ENCODE measurements at places on chromosomes 16 and 17. TPM values are rescaled to one million over a fixed set of nuclear protein-coding genes. Genes with fewer than 3 reads are reported as not detected.
A peak's percentile ranks its signal among the peaks of the same experiment; 100 is the strongest.

RANGRF gene
- total RNA-seq = 20.9 TPM

CYBC1 gene
- 29.5 TPM for total RNA-seq

CANT1 gene
- 67.2 TPM for total RNA-seq

IL34 gene
- total RNA-seq = 0.11 TPM

GJD3 gene
- not detected for total RNA-seq

VTN gene
- not detected for total RNA-seq

SAMD14 gene
- total RNA-seq = 0.99 TPM

ADAMTS18 gene
- total RNA-seq = not detected

ZACN gene
- total RNA-seq = not detected

THOC6 gene
- total RNA-seq = 30.2 TPM

ZG16 gene
- total RNA-seq = not detected

DNA sequence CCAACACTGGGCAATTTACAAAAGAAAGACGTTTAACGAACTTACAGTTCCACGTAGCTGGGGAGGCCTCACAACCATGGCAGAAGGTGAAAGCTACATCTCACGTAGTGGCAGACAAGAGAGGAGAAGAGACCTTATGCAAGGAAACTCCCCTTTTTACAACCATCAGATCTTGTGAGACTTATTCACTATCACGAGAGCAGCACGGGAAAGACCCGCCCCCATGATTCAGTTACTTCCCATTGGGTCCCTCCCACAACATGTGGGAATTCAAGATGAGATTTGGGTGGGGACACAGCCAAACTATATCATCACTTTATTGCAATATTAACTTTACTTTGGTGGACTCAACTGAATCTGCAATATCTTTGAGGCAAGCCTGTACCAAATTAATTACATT is 11.9 kb upstream of the ENGASE start:
- no peak for DNase-seq

- DNase-seq = no peak
Measured at GRCh38 chr16:7227229-7227721, 105.4 kb upstream of the RBFOX1 start.

GRCh38 chr17:3683054-3683511 is 12.9 kb downstream of the P2RX5 start:
- no peak for DNase-seq

- DNase-seq = no peak
Measured at GRCh38 chr17:49588726-49589576, 13.3 kb downstream of the NXPH3 start.

GRCh38 chr16:20674684-20675487 is 22.6 kb downstream of the ACSM1 start:
- no peak for DNase-seq

DNA sequence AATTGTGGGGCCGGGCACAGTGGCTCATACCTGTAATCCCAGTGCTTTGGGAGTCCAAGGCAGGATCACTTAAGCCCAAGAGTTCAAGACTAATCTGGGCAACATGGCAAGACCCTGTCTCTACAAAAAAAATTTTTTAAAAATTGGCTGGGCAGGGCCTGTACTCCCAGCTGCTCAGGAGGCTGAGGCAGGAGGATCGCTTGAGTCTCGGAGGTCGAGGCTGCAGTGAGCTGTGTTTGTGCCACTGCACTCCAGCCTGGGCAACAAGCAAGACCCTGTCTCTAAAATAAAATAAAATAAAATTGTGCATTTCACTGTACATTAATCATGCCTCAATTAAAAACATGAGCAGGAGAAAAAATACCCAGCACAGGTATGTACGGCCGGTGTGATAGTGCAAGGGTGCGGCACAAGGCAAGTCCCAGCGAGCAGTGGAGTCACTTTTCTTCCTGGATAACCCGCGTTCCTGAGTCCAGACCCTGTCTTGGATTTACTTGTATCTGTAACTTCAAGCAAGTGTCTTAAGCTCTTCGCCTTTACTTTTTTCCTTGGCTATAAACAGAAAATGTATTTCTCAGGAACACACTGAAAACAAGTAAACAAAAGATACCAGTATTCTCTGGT is 11.4 kb downstream of the ZDHHC7 start:
- peak; percentile 73 for DNase-seq

GRCh38 chr17:45234641-45235415 is 13.1 kb downstream of the FMNL1 start:
- DNase-seq = no peak

DNA sequence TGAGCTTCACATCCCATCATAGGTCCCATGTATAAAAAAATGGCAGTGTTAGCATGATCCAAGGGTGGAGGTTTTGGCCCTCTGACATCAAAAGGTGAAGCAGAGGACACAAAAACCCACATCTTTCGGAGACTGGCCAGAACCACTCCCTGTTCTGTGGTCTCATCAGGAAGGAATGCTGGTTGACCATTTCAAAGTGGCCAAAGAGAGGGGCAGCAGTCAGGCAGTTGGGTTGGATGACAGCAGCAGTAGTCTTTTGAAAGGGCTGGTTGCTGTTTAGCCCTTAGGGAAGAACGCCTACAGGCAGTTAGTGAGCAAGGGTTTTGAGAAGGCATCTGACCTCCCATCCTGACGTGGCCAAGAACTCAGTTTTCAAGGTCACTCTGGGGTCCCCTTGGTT is 40.5 kb downstream of the LCMT1 start:
- no peak for DNase-seq

GRCh38 chr17:27413315-27413714 is 42.9 kb upstream of the KSR1 start:
- DNase-seq = no peak

- DNase-seq = no peak
Measured at GRCh38 chr17:80026359-80027042, 9.2 kb downstream of the TBC1D16 start.

- DNase-seq = no peak
Measured at GRCh38 chr16:28175715-28176114, 36.0 kb downstream of the XPO6 start.

DNA sequence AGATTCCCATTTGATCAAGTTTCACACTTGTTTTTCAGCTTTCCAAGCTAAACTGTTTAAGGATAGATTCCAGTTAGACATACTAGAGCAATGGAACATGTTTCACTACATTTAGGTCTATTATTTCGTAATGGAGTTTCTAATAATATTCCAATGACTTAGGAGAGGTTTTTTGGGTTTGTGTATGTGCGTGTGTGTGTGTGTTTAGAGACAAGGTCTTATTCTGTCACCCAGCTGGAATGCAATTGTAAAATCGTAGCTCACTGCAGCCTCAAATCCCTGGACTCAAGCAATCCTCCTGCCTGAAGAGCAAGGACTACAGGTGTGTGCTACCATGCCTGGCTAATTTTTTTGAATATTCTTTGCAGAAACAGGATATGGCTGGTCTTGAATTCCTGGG is 426.3 kb downstream of the ZFHX3 start:
- DNase-seq = no peak

- DNase-seq = no peak
Measured at GRCh38 chr16:60087530-60087929, 1353.4 kb upstream of the GOT2 start.

GRCh38 chr17:11292491-11292890 is 51.5 kb downstream of the SHISA6 start:
- DNase-seq = no peak

- no peak for DNase-seq
Measured at GRCh38 chr17:77566151-77566550, 392.4 kb upstream of the TNRC6C start.

- no peak for DNase-seq
Measured at GRCh38 chr17:20281860-20282259, 185.5 kb downstream of the LGALS9B start.

DNA sequence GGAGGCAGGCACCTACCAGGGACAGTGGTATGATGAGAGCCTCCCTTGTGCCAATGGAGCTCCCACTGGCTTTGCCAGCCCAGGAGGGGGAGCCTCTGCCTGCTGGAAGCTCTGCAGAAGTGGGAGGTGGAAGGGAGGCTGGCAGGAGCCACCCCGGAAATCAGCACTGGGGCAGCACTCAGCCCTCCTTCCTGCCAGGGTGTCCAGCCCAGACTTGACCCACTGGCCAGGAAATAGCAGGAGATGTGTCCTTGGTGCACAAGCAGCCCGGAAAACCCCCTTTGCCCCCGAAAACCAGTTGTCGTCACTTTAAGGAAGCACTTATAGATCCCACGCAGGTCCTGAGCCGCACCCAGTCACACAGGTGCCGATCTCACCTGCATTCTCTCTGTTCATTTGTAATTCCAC is 49.3 kb upstream of the CACNG4 start:
- peak; percentile 45 for DNase-seq

- DNase-seq = peak; percentile 23
Measured at GRCh38 chr16:52976539-52977167, 76.0 kb downstream of the CHD9NB start.

GRCh38 chr16:66660422-66661209 is 35.9 kb downstream of the CMTM4 start:
- DNase-seq = peak; percentile 72

GRCh38 chr17:44221862-44222111 is 2.3 kb upstream of the UBTF start:
- no peak for DNase-seq

GRCh38 chr17:55601874-55602364 is 90.7 kb upstream of the SMIM36 start:
- DNase-seq = peak; percentile 53

DNA sequence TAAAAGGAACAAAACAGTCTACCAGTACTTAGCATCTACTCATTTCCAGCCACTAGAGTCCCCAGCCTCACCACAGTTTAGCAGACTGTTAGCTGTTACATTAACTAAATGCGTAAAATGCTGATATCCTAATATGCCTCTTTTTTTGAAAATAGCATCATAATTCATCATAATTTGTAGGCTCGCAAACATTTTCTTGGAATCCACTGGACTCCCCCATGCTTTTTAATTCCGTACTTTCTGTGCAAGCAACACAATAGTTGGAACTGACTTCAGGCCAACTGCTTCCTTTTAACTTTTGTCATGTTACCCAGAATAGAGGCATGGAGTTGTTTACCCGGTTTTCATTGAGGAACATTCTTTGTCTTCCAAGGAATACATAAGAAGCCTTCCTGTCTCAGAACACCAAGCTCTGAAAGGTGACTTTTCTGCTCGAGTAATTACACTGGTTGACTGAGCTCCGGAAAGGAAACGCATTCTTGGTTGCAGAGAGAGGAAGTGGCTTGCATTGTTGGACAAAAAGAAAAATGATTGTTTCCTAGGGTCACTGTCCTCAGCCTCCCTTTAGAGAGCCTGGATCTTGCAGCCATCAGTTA is 30.9 kb upstream of the SEC14L1 start:
- no peak for DNase-seq

- peak; percentile 41 for DNase-seq
Measured at GRCh38 chr16:1832838-1833454, 5.9 kb downstream of the FAHD1 start.

DNA sequence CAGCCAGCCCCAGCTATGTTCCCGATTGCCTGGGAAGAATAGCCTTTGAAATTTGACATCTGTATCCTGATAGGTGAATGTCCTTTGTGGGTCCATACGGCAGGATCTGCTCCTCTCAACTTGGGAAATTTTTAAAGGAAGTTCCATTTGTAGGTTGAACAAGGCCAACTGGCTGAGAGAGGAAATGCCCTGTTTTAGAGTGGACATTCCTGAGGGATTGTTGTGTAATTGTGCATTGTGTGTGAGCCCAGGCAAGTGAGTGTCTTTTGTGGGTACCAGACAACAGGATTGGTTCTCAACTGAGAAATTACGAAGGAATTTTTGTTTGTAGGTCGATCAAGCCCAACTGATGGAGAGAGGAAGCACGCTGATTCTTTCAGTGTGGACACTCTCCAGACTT is 2.6 kb upstream of the CPHXL2 start:
- DNase-seq = no peak

GRCh38 chr17:8801135-8801840 is 2.1 kb upstream of the MFSD6L start:
- DNase-seq = peak; percentile 65

- no peak for DNase-seq
Measured at GRCh38 chr17:2795441-2796163, 636 bp upstream of the RAP1GAP2 start.

- peak; percentile 21 for DNase-seq
Measured at GRCh38 chr16:13997933-13998332, 73.2 kb upstream of the MRTFB start.

GRCh38 chr16:70685061-70685937 is 554 bp downstream of the MTSS2 start:
- DNase-seq = no peak

DNA sequence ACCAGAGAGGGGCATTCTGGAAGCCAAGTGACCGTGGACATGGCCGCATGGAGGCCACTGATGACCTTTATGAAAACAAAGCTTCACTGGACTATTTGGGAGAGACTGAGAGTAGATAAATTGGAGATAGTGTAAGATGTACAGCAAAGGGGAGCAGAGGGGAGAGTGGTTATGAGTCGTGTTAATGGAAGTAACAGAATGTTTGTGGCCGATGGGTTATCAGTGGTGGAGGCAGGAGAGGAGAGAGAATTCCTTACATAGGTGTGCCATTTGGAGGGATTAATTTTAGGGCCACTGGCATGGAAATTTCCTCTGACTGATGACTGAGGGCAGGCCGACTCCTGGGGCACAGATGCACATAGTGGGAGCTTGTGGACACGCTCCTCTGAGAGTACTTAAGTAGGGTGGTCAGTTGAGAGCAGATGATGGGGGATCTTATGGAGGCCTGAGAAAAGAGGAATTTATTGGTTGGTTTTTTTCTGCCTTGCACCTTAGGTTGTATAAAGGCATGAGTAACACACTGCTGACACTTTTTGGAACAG is 19.2 kb downstream of the PRPSAP2 start:
- no peak for DNase-seq

DNA sequence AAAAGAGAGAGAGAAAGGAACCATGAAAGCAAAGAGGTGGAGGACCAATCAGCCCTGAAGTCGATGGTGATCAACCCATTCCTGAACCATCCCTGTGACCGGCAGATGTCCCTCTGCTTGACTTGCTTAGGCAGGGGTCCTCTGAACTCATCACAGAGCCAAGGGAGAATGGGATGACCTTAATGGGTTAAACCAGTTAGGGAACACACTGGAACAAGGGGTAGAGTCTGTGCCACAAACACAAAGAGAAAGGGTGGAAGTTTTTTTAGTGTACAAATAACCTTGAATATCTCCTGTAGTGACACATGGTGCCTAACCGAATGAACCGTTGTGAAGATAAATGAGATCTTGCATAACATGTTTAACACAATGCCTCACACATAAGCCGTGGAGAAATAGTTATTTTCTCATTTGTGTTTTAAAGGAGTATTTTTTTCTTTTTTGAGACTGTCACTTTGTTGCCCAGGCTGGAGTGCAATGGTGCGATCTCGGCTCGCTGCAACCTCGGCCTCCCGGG is 11.2 kb downstream of the NAA60 start:
- no peak for DNase-seq

DNA sequence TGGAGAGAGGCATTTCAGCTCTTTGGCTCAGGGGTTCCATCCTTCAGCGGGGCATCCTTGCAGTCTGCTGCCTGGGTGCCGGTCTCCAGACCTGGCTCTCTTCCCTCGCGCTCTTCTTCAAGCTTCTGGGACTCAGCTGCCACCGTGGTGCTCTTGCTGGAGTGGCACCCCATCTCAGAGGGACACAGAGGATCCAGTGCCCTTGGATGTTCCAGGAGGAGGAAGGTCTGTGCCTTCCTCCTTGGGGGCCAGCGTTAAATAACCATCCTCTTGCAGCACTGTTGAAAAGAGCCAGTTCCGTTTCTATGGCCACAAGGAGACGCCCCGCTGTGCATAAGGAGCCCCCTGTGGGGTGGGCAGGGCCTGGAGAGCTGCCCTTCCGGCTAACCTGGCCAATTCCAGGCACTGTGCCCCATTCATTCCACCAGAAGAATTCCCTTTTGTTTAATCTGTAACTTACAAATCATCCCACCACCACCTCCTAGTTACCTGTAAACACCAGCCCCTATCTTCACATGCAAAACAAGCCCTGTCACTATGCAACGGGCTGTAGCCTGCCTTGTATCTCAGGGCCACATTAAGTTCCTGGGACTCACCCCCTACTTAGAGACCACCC is 8.6 kb downstream of the CHD9NB start:
- DNase-seq = peak; percentile 33

- DNase-seq = no peak
Measured at GRCh38 chr17:57724026-57724728, 20.9 kb downstream of the CCDC182 start.
